ENCODE measurements at places on chromosomes 12 and 14.

DNA sequence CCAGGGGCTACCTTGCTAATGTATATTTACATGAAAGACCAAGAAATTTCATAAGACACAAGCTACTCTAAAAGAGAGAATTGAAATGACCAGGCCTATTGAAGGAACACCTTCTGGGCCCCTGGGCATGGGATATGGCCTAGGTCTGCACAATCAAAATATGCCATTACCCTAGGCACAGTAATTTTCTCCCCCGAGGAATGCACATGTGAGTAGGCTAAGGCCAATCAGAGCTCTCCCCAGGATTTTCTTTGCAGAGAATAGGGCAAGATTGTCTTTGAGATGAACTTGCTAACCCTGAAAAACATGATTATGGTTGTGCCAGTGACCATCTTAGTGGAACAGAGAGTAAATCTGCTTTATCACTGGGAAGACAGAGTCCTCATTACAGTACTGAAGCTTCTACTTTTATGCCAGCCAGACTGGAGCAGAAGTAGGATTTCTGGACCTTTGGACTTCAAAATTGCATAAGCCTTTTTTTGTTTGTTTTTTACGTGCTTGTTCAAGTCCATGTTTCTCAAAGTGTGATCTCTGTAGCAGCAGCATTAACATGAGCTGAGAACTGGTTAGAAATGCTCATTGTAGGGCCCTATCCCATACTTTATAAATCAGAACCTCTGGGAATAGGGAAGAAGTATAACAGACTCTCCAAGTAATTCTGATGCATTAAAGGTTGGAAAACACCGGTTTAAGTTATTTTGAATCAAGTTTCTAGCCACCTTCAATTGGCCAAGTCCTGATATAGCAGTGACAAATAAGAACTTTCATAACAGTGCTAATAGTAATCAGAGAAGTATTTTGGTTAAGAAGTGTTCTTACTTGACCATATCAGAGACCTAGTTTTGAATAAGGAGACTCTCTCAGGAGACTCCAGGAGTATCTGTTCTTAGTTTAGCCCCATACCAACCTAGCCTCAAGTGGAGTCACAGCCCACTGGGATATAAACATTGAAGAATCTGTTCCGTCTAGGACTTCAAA lies 112.9 kb downstream of the LMO3 start:
- DNase-seq = no peak

DNA sequence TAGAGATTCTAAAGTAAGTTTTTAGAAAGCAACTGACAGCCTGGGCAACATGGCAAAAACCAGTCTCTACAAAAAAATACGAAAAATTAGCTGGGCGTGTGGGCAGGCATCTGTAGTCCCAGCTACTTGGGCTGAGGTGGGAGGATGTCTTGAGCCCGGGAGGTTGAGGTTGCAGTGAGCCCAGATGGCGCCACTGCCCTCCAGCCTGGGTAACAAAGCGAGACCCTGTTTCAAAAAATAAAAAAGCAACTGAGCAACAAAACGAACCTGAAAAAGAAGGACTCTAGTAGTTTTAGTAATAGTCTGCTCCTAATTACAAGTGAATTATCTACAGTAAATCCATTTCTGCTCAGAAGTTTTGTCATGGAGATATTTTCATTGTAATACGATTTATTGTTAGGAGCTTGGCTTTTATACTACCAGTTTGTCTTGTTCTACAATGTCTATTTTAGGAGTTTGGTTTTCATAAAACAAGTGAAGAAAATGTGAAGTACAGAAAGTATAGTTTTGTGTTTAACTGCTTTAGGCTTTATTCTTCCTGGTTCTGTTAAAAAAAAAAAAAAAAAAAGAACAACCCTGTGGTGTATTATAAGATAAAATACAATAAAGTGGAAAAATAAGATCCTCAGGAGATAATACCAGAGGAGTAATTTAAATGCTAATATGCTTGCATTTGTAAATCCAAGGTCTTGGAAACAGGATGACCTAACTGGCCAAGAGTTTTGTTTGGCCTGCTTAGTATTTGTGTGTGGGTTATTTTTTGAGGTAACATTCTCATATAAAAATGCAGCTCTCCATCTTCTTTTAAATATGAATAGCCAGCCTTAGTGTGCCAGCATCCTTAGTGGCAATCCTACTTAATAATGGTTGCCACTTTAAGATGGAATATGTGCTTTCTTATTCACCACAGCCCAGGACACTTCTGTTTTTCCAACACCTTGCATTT lies 2.8 kb downstream of the TMX1 start:
- DNase-seq = no peak

- no peak for DNase-seq
Measured at GRCh38 chr14:100088226-100088625, 23.0 kb downstream of the EVL start.

DNA sequence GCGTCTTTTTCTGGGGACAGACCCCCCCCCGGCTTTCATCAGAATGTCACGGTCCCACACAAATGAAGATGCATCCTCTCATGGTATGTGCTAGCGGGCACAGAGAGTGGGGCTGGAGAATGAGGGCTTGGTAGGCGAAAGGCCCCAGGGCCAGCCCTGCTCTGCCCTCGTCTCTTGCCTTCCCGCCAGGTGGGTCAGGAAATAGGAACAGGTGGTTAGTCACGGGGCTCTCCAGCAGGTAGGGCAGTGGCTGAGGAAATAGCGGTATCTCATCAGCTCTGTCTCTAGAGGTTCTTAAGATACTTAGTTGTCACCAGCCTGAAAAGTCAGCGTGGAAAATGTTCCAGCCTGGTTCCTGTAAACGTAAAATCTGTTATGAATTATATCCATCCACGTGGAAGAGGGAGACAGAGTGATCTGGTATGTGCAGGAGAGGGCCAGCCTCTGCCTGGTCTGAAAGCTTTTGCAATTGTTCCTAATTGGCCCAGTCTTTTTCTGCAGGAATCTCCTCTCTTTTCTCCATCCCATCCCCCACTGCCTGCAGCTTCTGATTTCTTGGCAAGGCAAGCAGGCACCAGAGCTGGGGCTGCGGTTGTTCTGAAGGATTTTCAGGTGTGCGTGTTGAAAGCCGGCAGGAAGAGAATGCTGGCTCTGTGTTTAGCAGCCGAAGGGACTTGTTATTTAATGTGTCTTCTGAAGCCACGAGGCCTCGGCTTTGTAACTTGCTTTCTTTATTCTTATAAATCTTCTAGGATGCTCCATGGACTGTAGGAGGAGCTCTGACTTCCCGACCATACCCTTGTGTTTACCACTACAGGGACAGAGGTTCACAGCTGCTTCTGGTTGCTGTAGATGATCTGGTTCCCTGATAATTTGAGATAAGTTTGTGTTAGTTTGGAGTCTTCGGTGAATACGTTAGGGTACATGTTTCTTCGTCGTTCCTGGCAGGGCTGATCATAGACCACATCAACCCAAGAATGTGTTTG lies 131.1 kb downstream of the CACNA1C start:
- DNase-seq = no peak

GRCh38 chr12:55972456-55972855 lies 1.4 kb upstream of the RAB5B start:
- no peak for DNase-seq

- no peak for DNase-seq
Measured at GRCh38 chr14:99245564-99246511, 26.2 kb downstream of the BCL11B start.

GRCh38 chr14:77474479-77475177 lies 16.7 kb downstream of the AHSA1 start:
- no peak for DNase-seq

- DNase-seq = no peak
Measured at GRCh38 chr12:14369311-14369710, 3.8 kb downstream of the ATF7IP start.

- DNase-seq = peak; percentile 51
Measured at GRCh38 chr12:10213168-10214135, 775 bp downstream of the GABARAPL1 start.

DNA sequence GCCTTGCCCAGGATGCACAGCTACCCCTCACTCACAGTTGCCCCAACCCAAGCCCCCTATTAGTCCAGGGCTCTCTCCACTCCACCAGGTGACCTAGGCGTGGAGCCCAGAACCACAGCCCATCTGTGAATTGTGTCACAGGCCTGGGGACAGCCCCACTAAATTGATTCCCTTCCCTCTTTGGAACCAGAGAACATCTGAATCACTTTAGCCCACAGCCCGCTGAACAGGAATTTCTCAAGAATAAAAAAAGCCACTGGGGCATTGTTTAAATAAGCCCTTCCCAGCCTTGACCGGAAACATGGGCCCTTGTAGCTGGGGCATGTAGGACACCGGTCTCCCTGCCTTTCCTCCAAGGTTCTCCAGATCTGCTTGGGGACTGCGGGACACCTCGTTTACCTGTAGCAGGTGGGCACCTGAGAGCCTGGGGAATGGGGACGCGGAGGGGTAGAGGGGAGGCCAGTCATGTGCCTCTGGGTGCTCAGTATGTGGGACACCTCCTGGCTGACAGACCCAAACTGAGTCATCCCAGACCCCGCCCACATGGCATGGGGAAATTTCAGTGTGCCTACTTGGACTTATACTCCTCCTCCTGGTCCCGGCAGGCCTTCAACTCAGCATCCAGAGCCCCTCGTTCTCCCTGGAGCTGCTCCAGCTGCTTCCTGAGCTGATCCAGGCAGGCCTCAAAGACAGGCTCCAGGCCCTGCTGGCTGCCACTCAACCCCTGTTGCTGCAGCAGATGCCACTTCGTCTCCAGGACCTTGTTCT lies 1.3 kb downstream of the KRT78 start:
- DNase-seq = no peak

GRCh38 chr12:67504026-67504425 lies 144.5 kb upstream of the DYRK2 start:
- DNase-seq = no peak

- DNase-seq = no peak
Measured at GRCh38 chr12:109271418-109271817, 37.7 kb downstream of the FOXN4 start.

DNA sequence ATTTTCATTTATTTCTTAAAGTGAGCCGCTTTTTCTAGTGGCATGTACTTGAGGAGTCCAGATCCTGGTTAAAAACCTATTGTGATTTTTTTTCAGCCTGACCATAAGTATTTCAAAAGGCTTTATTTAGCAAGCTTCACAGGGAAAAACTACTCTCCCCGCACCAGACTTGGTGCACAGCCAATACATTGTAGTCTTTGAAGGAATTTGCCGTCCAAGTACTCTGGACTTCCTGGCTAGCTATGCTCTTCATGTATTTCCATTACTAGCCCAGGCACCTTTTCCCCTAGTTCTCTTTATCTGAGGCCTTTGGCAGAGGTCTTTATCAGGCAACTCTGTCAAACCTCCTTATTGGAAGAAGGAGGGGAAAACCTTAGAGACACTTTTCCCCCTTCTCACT lies 234.7 kb downstream of the CCDC91 start:
- no peak for DNase-seq

GRCh38 chr14:69263364-69263763 lies 3.4 kb downstream of the GALNT16 start:
- no peak for DNase-seq

- DNase-seq = no peak
Measured at GRCh38 chr12:52969828-52970569, 21.1 kb downstream of the KRT18 start.

DNA sequence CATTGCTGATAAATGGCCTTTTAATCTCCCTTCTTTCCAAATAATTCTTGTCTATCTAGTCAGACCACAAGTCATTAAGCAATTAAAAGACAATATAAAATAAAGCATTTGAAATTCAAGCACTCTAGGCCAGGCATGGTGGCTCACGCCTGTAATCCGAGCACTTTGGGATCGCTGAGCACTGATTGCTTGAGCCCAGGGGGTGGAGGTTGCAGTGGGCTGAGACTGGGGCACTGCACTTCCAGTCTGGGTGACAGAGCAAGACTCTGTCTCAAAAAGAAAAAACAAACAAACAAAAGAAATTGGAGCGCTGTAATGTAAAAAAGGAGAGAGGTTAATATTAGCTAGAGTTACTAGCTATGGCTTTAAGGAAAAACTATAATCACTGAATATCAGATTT lies 30.5 kb upstream of the CSRP2 start:
- no peak for DNase-seq

DNA sequence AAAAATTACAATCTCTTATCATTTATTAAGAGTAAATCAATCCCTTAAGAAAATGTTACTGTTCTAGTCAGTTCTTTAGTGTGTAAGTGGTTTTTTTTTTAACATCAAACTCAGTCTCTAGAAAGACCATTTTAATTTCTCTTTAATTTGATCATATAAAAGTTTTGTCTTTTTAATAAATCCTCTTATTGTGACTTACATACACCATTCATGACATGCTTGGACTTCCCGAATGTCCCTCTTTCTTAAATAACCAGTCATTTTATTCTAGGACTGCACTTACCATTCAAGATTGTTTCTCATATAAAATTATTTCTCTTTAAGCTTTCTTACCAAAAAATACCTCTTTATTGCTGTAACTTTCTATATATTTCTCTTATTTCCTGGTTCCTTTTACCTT lies 60.8 kb upstream of the EVL start:
- no peak for DNase-seq

DNA sequence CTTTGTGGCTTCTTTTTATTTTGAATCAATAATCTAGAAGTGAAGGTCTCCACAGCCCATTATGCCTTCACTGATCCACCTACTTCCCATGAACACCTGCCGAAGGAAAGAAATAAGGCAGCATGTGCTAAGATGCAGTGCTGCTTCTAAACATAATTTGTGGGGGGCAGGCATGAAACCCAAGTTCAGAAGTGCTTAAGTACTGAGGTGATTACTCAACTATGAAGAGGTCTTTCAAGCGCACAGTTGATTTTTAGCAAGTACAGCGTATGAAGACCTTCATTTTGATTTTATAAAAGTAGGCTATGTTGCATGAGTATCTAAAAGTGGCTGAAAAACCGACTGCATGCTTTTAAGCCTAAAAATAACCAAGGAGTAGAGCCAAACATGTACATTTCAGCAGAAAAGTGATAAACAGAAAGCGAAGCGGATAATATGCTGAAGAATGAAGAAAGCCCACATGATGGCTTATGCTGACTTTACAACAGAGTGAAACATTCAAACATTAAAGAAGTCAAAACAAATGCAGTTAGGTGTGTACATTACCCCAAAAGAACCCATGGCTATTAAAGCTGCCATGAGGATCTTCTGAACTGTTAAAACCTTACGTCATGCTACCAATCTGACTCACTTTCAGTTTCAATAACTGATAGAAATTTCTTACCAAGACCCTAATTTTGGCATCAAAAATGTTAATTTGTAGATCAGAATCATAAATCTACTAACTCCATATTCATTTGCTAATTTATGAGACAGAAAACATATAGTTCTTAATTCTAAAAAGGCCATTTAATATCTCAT lies 29.3 kb downstream of the KICS2 start:
- DNase-seq = no peak

All from stimulated activated CD8-positive, alpha-beta memory T cell treated with anti-CD3 and anti-CD28 coated beads, Interleukin-15, amount 100 ng/mL, for 24 hours (primary cell).